ENCODE measurements at places on chromosomes 1 and 21.

GRCh38 chr1:106621853-106622252 lies 434.6 kb upstream of the PRMT6 start:
- H3K27me3 ChIP-seq = no peaks in the 10 kb centered on the region
- DNase-seq = peak; percentile 6
- H3K4me1 ChIP-seq = no peaks in the 10 kb centered on the region
- no peaks in the 10 kb centered on the region for H3K36me3 ChIP-seq
- no peak overlapping the region for H3K27ac ChIP-seq
- no peak overlapping the region for H3K4me3 ChIP-seq

- H3K4me1 ChIP-seq = no peaks in the 10 kb centered on the region
- H3K4me3 ChIP-seq = no peak overlapping the region
- no peak for DNase-seq
- no peaks in the 10 kb centered on the region for H3K36me3 ChIP-seq
- peaks cover 5% of the 10 kb centered on the region for H3K27me3 ChIP-seq
- H3K27ac ChIP-seq = no peak overlapping the region
Observed at GRCh38 chr1:31180338-31180737, 59.3 kb downstream of the NKAIN1 start.

DNA sequence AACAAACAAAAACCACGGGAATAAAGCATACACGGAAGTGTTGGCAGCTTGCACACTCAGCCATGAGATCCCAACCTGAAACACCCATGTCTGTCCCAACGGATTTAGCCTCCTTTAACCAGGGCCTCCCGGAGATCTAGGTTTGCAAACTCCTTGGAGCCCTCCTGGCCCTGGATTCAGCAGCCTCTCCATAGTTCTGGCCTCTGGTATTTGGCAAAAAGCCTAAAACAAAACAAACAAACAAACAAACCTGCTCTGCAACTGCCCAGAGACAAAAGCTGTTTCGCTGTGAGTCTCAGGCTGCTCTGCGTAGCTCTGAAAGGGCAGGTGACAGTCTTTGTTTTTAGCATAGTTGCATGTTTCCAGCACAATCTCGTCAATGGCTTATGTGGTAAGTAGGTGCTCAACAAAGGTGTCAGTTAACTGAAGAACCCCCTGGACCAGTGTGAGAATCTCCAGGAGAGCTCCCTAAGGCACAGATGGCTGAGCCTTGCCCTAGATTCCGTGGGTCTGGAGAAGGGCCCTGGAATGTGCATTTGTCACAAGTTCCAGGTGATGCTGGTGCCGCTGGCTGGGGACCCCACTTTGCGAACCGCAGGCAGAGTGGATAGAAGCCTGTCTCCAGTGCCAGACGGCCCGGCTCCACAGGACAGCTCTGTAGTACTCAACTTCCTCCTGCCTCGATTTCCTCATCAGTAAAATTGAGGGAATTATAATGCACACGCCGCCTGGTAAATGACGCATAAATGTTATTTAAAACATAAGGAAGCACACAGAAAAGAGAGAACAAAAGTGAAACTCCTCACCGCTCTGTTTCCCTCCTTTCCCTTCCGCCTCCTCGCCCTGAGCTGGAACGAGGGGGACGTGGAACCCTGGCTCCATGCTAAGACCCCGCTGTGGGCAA lies 86.2 kb downstream of the RIPK4 start:
- H3K36me3 ChIP-seq = no peaks in the 10 kb centered on the region
- H3K4me1 ChIP-seq = peaks cover 7% of the 10 kb centered on the region
- peaks cover 3% of the 10 kb centered on the region for H3K27me3 ChIP-seq
- H3K27ac ChIP-seq = no peak overlapping the region
- H3K4me3 ChIP-seq = no peak overlapping the region

- no peak overlapping the region for H3K27ac ChIP-seq
- H3K4me3 ChIP-seq = no peak overlapping the region
- H3K36me3 ChIP-seq = no peaks in the 10 kb centered on the region
Observed at GRCh38 chr1:215797859-215798258, 230.8 kb downstream of the KCTD3 start.

GRCh38 chr1:225658041-225658440 lies 5.1 kb upstream of the ENAH start:
- peak overlapping the region; percentile 56 for H3K27ac ChIP-seq
- H3K4me3 ChIP-seq = peak overlapping the region; percentile 19
- no peaks in the 10 kb centered on the region for H3K27me3 ChIP-seq
- H3K4me1 ChIP-seq = peaks cover 21% of the 10 kb centered on the region
- H3K36me3 ChIP-seq = no peaks in the 10 kb centered on the region

GRCh38 chr1:198121056-198121826 lies 35.6 kb upstream of the NEK7 start:
- no peak overlapping the region for H3K4me3 ChIP-seq
- peak overlapping the region; percentile 30 for H3K27ac ChIP-seq
- DNase-seq = peak; percentile 75
- H3K27me3 ChIP-seq = no peaks in the 10 kb centered on the region

- H3K27me3 ChIP-seq = no peaks in the 10 kb centered on the region
- peak; percentile 54 for DNase-seq
- H3K4me1 ChIP-seq = peaks cover 2% of the 10 kb centered on the region
- H3K36me3 ChIP-seq = no peaks in the 10 kb centered on the region
Observed at GRCh38 chr1:228226956-228227791, 19.3 kb downstream of the OBSCN start.

- H3K36me3 ChIP-seq = no peaks in the 10 kb centered on the region
- no peak overlapping the region for H3K27ac ChIP-seq
- H3K4me1 ChIP-seq = peaks cover 2% of the 10 kb centered on the region
Observed at GRCh38 chr1:165883056-165883455, 55.6 kb downstream of the UCK2 start.

DNA sequence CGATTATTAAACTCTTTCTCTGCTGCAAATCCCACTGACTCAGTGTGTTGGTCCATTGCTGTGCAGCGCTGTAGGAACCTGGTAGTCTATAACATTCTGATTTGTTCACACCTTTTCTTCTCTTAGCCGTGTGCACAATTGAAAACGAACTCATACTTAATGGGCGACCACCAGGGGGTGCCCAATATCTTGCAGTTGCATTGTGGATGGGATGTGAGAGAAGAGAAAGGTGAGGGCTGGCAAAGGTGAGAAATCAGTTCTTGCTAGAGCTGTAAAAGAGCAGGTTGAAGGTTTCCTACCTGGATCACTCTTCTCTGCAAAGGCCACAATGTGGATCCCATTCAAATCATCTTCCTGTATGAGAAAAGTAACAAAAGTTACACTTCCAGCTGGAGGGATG lies 51.0 kb downstream of the CASQ2 start:
- peak; percentile 27 for DNase-seq
- H3K4me3 ChIP-seq = no peak overlapping the region
- no peak overlapping the region for H3K27ac ChIP-seq

- no peaks in the 10 kb centered on the region for H3K36me3 ChIP-seq
- no peak overlapping the region for H3K27ac ChIP-seq
Observed at GRCh38 chr1:8443558-8444194, 125.8 kb downstream of the SLC45A1 start.

GRCh38 chr1:152436593-152437496 lies 22.8 kb upstream of the CRNN start:
- no peak overlapping the region for H3K4me3 ChIP-seq
- H3K36me3 ChIP-seq = no peaks in the 10 kb centered on the region
- H3K27ac ChIP-seq = no peak overlapping the region
- DNase-seq = peak; percentile 52
- H3K4me1 ChIP-seq = no peaks in the 10 kb centered on the region

DNA sequence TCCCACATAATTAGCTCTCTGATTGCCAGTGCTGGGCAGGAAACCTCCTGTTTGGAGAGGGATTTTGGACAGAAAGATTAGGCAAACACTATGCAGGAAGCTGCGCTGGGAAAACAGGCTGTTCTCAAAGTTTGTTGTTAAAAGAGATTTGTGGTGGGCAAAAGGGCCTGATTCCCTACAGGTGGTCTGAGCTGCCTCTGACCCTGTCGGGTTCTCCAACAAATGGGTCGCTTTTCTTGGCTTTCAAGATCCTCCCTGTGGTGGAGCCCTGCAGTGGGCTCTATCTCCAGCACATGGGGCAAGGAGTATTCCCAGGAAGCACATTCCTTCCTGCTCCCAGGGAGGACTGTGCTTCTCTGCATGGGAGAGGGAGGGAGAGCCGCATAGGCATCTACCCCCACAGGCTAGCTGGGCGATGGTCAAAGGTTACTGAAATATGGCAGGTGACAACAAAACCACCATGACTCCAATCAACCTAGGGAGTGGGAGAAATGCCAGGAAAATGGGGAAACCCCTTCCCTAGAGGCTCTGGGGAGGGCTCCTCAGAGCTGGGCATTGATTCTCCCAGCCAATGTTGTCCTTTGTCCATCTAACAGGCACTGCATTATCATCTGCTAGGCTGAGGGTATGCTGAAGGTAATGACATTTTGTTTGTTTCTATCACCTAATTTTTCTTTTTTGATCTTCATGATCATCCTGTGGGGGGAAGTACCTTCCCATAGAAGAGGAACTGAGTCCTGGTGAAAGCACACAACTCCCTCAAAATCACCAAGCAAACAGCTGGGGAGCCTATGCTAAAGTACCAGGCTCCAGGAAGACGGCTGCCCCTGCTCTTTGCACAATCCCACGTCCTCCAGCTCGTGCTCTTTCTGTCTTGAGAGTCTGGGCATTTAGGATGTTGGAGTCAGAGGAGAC lies 85.3 kb downstream of the PLXNA2 start:
- H3K4me1 ChIP-seq = peaks cover 4% of the 10 kb centered on the region
- no peaks in the 10 kb centered on the region for H3K27me3 ChIP-seq
- DNase-seq = no peak
- H3K4me3 ChIP-seq = no peak overlapping the region
- no peaks in the 10 kb centered on the region for H3K36me3 ChIP-seq
